ENCODE measurements at places on chromosomes 5 and 9. TPM values are rescaled to one million over a fixed set of nuclear protein-coding genes. Genes with fewer than 3 reads are reported as not detected.

- DNase-seq: no peak
Observed at GRCh38 chr9:93829271-93830011, 125.7 kb downstream of the BARX1 start.

- DNase-seq: no peak
Observed at GRCh38 chr5:36111238-36111637, 40.4 kb downstream of the LMBRD2 start.

DNA sequence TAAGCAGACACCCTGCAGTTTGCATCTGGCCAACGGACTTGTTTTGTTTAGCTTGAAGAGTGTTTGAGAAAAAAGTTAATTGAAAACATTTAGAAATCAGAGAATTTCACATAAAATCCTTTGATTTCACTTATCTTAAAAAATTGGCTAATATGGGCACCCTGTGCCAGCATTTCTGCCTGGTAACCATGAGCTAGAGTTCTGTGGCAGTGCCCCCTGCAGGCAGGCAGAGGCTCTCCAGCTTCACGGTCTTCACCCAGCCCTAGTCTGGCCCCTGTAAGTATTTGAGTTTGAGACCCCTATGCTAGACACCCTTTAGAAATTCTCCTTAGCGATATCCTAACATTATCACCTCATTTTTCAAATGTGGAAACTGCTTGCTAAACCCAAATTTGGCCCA lies 18.8 kb upstream of the FANCC start:
- DNase-seq: no peak

- no peak for DNase-seq
Observed at GRCh38 chr9:27413511-27414219, 110.4 kb upstream of the IFNK start.

GRCh38 chr5:137316346-137316736 lies 182.8 kb downstream of the SPOCK1 start:
- no peak for DNase-seq

GRCh38 chr9:70392189-70392588 lies 22.3 kb downstream of the KLF9 start:
- no peak for DNase-seq

Gene GDNF
- 0.23 TPM for total RNA-seq

Gene LRRC14B
- total RNA-seq: not detected

Gene ERP44
- 9.8 TPM for total RNA-seq

Gene F2RL1
- 91.6 TPM for total RNA-seq

Gene ZFP2
- 0.29 TPM for total RNA-seq

Data from epithelial cell of proximal tubule (primary cell).